ENCODE measurements at places on chromosomes 7 and 10. TPM values are rescaled to one million over a fixed set of nuclear protein-coding genes. Genes with fewer than 3 reads are reported as not detected.

SPDYE16 gene
- 0.52 TPM for total RNA-seq

VENTX gene
- not detected for total RNA-seq

LEP gene
- not detected for total RNA-seq

LIPN gene
- not detected for total RNA-seq

HTR5A gene
- total RNA-seq: not detected

BLNK gene
- total RNA-seq: not detected

ERVW-1 gene
- not detected for total RNA-seq

Data from activated CD8-positive, alpha-beta memory T cell treated with anti-CD3 and anti-CD28 coated beads, Interleukin-2, amount 10 ng/mL, durations not matched to agents 7 days and 5 days (primary cell).